Uterine smooth muscle cell (primary cell): ENCODE measurements at places on chromosomes 16 and 17. TPM values are rescaled to one million over a fixed set of nuclear protein-coding genes. Genes with fewer than 3 reads are reported as not detected.

The CA7 gene
- not detected in 2 replicates for total RNA-seq

The LITAFD gene
- not detected in 2 replicates for total RNA-seq

The CAMTA2 gene
- 4.6 and 8.6 TPM in 2 replicates for total RNA-seq

The ABCA6 gene
- 7.9 and 9.7 TPM in 2 replicates for total RNA-seq
